Karpas-422 (cell line): ENCODE measurements at places on chromosomes 5 and 9. TPM values are rescaled to one million over a fixed set of nuclear protein-coding genes. Genes with fewer than 3 reads are reported as not detected.
A peak's percentile ranks its signal among the peaks of the same experiment; 100 is the strongest.

SLC34A1 gene
- total RNA-seq, result not detected in 2 replicates

PRSS3 gene
- 0.40 TPM in 1 of 2 replicates, not detected in the other for total RNA-seq

ABCA1 gene
- 2.6 and 4.7 TPM in 2 replicates for total RNA-seq

LSM11 gene
- total RNA-seq, result 5.7 and 6.5 TPM in 2 replicates

SHB gene
- 27.1 and 42.8 TPM in 2 replicates for total RNA-seq

DNA sequence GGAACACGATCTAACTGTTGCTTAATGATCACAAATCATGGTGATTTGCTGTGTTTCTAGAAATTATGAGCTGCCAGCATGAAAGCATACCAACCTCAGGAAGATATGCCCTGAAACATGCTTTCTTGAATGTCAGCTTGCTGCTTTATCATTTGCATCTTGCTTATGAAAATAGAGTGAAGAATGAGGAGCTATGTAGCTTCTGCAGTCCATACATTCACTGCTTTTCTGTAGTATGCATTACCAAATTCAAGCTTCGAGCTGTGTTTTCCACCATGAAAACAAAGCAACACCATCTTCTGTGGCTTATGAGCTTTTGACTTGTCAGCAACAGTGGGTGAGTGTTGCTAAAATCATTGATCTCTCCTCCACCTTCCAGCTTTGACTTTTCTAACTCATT is 16.5 kb downstream of the F2RL2 start:
- no peak for DNase-seq

GRCh38 chr5:131536211-131536826 is 98.7 kb downstream of the RAPGEF6 start:
- peak; percentile 94 for DNase-seq

- DNase-seq, result no peak
Measured at GRCh38 chr9:20043461-20043860, 254.6 kb upstream of the SLC24A2 start.

DNA sequence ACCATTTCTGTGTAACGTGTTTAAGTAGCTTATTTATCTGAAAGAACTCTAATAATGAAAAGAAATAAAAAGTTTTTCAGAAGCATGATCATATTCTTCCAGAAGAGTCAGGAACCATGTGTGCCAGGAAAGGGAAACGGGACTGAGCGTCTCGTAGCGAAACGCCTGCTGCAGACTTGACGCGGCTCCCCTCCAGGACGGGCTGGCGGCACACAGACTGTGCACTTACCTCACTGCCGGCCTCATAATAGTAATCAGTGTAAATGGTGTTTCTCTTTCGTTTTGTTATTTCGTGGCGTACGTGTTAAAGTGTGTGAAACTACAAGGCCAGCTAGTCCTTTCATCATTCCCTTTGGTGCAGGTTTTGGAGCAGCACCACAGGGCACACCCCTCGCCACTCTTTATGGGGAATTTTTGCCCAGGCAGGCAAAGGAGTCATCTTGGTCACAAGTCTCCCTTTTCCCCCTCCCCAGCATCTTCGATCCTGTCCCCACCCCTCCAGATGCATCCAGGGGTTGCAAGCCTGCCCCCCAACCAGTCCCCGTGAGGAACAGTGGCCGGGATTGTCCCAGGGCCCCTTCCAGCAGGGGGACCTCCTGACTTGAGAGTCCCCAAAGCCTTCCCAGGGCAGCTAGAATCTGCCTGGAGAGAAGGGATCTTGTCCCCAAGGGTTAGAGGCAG is 233.1 kb downstream of the FANCC start:
- DNase-seq, result no peak

DNA sequence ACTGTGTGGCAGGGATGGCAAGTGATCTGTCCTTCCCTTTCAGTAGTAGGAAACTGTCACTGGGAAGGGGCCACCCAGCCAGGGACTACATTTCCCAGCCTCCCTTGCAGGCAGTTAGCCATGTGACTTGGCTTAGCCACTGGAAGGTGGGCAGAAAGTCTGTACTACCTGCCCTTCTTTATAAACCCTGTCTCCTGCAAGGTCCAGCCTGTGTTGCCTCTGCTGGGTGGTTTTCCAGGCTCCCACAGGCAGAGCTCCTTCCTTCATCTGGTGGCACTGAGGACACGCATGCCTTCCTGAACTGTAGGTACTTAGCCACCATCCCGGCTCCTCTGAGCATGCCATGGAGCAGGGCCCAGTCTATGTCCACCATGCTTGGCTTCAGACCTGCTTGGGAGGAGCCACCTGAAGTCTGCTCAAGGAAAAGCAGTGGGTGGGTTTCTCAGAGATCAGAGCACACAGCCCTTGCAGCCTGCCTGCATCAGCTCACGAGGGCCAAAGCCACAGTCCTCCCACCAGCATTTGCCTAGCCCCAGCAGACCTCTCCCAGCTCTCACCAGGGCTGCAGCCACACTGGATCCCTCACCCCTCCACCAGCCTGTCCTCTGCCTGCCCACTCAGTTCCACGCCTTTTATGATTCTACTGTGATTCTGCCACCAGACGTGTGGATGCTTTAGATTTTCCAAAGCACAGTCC is 16.7 kb upstream of the SLC25A51 start:
- peak; percentile 60 for DNase-seq

DNA sequence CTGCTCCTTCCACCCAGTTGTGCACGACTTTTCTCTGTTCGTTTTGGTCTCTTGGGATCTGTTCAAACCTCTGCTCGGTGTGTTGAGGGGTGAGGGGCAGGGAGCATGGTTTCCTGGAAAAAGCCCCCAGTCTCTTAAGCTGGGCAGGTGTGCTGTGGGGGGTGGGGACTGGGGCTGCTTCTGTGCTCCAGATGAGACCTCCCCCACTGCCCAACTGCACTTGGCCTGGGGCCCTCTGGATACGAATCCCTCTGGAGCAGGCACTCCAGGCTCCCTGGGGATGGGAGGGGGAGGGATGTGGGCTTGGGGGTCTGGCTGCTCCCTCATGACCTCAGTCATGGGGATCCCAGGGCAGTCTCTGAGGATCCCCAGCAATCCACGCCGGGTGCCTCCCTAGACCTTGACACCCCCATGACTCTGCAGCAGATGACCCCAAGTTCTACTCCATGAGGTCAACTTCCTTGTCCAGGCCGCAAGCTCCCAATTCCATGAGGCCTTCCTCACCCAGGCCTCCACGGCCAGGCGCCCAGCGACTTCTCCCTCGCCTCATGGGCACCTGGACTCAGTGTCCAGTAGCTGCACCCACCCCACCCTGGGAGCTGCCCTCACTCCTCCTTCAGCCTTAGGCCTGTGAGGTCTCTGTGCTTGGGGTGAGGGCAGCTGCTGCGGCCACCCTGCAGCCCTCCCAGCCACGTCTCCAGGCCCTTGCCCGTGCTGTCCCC is 5.9 kb upstream of the AHRR start:
- no peak for DNase-seq

- DNase-seq, result no peak
Measured at GRCh38 chr9:86941197-86941596, 6.1 kb downstream of the GAS1 start.

- DNase-seq, result no peak
Measured at GRCh38 chr5:51902512-51902911, 519.3 kb downstream of the ISL1 start.

DNA sequence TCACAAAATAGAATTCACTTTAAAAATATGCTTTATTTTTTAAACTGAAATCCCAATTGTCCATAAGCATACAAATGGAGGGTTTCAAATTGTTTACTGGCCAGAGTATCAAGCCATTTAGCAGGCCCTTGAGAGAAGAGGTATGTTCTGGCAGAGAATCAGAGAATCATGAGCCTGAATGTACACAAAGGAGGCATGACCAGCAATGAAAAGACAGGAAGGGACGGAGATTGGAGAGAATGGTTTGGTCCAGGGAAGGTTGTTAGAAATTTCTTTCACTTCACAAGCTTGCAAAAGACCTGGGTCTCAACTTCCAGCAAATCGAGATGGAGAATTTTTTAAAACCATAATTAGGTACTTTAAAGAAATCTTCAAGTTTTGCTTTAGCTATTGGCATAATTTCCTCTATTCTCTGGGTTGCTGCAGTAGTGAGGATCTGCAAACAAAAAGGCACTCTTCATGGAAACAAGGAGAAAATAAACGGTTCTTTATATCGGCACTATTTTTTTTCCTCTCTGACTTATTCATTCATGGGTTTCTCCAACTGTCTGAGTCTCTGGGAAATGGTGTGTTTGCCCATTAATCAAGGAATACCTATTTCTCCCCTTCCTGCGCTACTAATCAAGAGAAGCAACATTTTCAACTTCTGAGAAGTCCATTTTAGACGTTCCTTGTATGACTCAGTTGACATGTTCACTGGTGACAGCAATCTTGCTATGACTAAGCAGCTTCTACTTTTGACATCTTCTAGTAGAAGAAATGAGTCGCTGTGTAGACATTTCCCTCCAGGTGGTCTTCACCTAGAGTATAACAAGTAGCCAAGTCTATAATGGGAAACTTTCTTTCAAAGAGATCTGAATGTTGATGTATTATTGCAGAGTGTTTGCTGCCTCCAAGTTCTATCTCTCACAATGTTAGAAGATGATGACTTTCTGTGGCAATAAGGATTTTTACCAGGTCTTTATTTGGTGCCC is 23.1 kb upstream of the ERCC6L2 start:
- DNase-seq, result peak; percentile 15
